MG63 (cell line): ENCODE measurements at places on chromosomes 11 and 22.
A peak's percentile ranks its signal among the peaks of the same experiment; 100 is the strongest.

DNA sequence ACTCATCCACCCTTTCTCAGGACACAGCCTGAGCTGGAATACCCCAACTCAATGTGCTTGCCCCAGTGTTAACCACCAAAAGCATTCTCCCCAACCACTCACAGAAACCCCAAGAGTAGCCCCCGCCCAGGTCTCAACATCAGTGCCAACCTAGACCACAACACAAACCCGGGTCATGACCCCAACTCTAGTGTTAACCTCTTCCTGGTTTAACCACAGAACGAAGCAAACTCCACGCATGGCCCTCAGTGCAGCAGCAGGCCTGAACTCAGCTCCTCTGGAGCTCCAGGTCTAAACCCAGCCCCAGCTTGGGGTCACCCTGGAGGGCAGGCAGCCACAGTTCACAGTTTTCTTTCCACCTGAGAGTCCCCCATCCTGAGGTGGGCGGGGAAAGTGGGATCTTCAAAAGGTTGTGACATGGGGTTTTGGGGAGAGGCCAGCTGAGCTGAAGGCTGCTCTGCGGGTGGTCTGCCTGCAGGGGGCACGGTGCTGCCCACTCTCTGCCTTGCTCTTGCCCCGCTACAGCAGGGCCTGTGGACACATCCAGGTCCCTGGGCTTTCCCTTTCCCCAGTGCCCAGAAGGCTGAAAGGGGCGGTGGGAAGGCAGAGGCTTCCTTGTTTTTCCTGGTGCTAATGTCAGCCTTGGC is 37.9 kb downstream of the NECTIN1 start:
- no peak for DNase-seq

- no peak for DNase-seq
Measured at GRCh38 chr22:33299245-33299956, 241.2 kb upstream of the SYN3 start.

DNA sequence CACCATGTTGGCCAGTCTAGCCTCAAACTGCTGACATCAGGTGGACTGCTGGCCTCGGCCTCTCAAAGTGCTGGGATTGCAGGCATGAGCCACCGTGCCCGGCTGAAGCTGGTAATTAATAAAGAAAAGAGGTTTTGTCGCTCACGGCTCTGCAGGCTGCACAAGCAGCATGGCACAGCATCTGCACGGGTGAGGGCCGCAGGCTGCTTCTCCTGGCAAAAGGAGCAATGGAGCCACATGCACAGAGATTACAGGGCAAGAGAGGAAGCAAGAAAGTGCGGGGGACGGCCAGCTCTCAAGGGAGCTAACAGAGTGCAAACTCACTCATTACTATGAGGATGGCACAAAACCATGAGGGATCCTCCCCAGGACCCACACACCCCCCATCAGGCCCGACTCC is 4.7 kb upstream of the PARVB start:
- DNase-seq, result no peak

GRCh38 chr11:67373648-67374570 is 511 bp upstream of the CLCF1 start:
- DNase-seq, result peak; percentile 99

- no peak for DNase-seq
Measured at GRCh38 chr11:122426073-122426472, 229.4 kb upstream of the UBASH3B start.

GRCh38 chr11:85875505-85875904 is 20.3 kb downstream of the CCDC83 start:
- no peak for DNase-seq

DNA sequence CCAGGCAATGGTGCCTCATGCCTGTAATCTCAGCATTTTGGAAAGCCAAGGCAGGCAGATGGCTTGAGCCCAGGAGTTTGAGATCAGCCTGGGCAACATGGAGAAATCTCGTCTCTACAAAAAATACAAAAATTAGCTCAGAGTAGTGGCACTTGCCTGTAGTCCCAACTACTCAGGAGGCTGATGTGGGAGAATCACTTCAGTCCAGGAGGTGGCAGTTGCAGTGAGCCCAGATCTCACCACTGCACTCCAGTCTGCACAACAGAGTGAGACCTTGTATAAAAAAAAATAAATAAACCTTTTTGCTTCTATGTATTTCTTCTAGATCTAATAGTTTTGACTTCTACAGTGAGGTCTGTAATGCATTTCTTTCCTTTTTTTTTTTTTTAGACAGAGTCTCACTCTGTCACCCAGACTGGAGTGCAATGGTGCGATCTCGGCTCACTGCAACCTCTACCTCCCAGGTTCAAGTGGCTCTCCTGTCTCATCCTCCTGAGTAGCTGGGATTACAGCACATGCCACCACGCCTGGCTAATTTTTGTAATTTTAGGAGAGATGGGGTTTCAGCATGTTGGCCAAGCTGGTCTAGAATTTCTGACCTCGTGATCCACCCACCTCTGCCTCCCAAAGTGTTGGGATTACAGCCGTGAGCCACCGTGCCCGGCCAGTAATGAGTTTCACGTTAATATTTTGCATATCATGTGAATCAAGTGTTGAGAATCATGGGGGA is 18.1 kb upstream of the RDX start:
- DNase-seq, result no peak

DNA sequence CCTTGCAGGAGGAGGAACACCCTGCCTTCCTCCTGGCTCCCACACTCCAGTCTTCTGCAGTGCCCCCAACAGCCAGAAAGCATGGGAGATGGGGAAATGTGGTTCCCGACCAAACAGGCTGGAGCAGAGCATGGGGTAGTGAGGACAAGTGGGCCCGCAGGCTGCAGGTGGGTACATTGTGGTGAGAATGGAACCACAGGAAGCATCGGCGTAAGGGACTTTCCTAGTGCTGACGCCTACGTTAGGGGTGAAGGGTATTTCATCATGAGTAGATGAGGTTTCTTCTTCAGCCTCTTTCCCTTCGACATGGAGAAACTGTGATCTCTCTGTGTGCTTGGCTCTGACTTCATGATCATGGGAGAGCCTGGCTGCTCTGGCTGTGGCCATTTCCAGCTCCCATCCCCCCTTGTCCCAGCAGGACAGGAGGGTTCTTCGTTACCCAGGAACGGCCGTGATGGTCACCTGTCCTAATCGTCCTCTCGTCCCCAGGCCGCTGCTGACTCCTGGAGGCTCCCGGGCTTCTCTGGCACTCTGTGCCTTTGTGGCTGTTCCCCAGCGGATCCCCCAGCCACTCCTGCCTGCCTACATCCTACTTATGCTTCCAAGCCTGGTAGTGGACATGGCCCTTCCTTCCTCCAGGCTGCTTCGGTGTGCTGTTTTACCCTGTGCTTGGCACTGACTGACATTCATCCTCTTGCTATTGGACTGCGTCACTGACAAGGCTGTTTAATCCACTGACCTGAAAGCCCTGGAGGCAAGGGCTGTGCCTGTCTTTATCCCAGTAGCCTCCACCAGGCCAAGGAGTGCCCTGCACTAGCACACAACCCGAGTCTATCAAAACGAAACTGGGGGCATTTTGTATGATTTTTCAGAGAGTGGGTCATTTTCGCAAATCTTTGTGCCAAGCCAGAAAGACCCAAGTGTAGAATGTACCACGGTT is 65.2 kb upstream of the CECR2 start:
- no peak for DNase-seq

DNA sequence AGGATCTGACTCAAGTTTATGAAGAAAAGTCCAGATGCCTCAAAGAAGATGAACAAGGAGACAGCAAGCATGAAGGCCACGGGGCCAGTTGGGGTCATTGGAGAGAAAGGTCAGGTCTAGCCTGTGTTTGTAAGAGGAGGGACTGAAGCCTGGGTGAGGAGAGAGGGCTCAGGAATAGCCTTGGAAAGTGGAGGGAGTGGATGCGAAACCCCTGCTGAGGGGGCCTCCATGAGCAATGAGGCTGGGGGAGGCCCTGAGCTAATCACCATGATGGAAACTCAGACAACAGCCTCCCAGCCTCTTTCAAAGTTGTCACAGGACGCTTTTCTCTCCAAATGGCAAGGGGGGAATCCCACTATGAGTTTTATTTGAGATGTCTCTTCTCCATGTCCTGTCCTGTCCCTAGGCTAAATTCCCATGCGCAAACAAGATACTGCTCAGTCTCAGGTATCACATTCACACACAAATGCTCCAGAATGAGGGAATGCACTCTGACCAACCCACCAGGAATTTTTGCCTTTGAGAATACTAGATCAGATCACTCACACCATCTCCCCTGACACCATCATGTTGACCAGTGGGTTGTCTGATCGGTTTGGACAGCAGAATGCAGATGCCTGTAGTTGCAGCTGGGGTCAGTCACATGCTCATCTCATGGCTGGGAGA is 51.3 kb upstream of the TOP3B start:
- DNase-seq, result no peak

DNA sequence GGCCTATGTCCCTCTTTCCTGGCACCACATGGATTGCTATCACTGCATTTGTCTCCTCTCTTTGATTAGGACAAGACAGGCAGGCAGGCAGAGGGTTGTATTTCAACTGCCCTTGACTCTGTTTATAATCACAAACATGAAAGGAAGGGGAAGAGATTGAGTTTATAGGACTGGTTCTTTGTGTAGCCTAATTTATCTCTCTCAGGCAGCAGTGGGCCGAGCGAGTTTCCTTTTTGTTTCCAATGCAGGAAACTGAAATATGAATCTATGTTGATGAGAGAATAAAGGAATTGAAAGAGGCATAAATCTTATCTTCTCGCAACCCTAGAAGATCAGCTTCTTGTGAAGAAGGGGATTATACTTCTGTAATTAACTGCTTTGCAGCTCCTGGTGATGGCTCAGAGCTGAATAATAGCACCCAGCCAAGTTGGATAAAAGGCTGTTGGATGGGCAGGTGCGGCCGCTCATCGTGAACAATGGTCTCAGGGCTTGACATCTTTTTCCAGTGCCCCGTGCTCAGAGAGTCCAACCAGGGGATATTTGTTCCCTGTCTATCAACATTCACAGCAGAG is 80.6 kb upstream of the SYT13 start:
- no peak for DNase-seq

DNA sequence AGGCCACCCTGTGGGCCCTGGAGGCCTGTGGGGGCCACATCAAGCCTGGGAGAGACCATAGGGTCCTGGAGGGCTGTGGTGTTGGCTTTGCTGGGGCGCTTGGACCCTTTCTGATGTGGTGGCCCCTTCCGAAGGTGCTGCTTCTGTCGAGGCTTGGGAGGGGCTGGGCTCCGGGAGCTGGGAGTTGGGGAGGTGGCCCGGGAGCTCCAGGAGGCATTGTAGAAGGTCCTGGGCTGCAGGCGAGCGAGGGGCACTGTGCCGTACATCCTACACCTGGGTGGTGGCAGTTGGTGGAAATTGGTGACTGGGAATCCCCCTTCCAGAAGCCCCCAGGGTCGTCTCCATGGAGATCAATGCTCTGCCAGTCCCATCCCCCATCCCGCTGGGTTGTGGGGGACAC is 2.6 kb downstream of the PLA2G3 start:
- DNase-seq, result no peak

GRCh38 chr11:71336996-71337754 is 84.8 kb upstream of the SHANK2 start:
- no peak for DNase-seq

DNA sequence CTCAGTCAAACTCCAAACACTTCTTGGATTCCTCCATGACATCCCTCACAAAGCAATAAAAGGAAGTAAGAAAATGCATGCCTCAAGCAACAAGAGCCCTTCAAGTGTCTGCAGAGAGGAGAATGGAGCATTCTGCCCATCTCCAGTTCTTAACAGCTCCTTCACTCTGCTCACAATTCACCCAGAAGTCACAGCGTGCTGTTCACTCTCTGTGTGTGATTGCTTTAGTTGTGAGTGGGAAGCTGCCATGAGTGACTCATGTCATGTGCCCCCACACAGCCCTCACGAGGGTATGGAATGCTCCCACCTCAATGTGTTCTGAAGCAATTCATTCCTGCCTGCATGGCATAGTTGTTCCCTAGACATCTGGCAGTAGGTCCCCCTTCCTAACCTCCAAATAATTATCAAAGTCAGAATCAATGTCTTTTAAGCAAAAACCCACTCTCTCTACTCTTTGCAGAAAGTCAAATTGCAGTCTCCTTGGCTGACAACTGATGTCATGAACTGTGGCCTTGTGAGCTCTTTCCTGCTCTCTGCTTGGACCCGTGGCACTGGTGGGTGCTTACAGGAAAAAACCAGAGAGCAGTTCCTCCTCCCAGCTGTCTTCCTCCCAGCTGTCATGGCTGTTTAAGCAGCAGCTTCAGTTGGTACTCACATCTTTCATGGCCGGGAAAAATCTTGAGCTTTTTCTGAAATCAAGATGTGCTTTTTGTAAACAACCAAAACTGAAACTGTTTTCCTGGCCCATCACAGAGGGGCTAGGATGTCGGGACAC is 112.1 kb upstream of the SPON1 start:
- no peak for DNase-seq

GRCh38 chr22:35910003-35910769 is 118.4 kb downstream of the RBFOX2 start:
- no peak for DNase-seq

DNA sequence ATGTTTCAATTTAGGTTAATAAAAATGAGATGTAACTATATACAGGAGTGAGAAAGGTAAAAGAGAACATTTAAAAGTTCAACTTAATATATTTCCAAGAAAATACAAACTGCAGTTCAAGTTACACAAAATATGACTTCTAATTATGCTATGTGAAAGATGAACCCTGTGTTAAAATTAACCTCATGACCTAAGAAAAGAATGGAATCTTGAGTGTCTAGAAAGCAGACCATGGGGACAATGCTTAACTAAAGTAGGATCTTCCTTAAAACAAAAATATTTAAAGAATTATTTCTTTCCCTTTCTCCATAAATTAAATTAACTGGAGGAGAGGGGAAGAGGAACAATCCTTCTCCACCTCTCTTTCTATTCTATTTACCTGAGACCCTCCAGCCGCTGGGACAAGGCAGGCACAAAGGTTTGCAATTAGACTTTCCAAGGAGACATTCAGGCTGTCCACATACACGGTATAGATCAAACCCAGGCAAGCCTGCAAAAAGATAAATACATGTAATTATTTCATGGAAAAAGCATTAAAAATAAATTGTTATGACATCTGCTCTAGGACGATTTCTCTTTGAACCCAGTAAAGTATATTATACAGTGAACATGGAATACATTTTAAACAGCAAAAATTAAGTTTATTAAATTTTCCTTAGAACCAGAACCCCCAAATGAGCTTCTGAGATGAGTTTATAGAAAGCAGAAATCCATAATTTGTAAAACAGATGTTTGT is 264.5 kb downstream of the SBF2 start:
- DNase-seq, result no peak

DNA sequence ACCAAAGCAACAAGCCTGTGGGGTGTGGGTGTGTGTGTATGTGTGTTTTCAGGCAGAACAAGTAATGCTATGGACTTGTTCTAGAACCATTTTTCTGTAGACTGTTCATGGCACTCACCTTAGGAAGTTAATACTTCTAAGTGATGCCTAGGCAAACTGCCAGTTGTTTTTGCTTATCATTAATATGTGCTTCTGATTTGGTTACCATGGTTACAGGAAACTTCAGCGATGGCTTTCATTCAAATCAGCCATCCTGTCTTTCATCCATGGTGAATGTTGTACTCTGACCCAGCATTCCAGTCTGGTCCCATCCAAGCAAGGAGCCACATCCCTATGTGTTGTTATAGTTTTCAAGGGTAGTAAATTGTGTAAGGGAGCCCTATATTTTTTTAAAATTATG is 49.8 kb upstream of the ARHGAP20 start:
- no peak for DNase-seq
